ENCODE measurements at places on chromosomes 2 and 18.

GRCh38 chr2:62800618-62801017 lies 95.1 kb downstream of the EHBP1 start:
- DNase-seq, result no peak

GRCh38 chr18:59951591-59951990 lies 51.8 kb downstream of the PMAIP1 start:
- no peak for DNase-seq

DNA sequence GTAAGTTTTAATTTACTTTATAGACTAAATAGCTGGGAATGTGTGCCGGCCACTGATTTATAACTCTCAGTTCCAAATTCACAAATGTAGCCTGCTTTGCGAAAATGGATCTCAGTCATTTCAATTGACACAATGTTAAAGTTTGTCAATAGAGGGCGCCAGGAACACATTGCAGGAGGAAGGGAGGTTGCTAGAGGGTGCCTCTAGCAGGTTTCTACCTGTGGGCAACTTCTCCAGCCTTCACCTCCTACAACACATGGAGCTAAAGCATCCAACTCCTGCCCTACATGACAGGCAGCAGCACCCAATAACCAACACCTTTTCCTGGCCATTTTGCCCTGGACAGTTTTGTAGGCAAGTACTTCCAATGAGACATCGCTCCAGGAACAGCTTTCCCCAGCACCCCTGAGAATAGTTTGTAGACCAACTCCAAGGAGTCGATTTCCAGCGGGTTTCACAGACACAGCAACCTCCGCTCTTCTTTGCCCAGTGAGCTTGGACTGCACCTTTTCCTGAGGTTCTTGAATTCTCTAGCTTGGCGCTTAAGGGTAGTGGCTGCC lies 784.8 kb upstream of the CDH2 start:
- DNase-seq, result no peak

- no peak for DNase-seq
These were observed 140.9 kb downstream of the TWIST2 start for GRCh38 chr2:238988752-238989151.

DNA sequence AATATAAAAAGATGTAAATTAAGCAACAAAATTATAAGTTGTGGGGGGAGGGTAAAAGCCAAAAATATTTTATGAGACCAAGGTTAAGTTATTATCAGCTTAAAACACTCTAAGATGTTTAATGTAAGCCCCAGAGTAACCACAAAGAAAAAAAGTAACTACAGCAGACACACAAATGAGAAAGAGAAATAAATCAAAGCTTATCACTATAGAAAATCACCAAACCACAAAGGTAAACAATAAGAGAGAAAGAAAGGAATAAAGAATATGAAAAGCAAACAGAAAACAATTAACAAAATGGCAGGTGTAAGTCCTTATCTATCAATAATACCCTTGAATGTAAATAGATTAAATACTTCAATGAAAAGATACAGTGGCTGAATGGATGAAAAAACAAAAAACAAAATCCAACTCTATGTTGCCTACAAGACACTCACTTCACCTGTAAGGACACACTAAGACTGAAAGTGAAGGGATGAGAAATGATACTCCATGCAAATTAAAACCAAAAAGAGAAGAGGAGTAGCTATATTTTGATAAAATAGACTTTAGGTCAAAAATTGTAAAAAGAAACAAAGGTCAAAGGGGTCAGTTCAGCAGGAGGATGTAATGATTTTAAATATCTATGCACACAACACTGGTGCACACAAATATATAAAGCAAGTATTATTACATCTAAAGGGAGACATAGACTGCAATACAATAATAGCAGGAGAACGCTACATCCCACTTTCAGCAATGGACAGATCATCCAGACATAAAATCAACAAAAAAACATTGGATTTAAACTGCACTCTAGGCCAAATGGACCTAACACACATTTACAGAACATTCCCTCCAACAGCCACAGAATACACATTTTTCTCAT lies 80.7 kb downstream of the PTPN2 start:
- DNase-seq, result no peak

- no peak for DNase-seq
These were observed 158.2 kb downstream of the TDRD15 start for GRCh38 chr2:21281791-21282514.

DNA sequence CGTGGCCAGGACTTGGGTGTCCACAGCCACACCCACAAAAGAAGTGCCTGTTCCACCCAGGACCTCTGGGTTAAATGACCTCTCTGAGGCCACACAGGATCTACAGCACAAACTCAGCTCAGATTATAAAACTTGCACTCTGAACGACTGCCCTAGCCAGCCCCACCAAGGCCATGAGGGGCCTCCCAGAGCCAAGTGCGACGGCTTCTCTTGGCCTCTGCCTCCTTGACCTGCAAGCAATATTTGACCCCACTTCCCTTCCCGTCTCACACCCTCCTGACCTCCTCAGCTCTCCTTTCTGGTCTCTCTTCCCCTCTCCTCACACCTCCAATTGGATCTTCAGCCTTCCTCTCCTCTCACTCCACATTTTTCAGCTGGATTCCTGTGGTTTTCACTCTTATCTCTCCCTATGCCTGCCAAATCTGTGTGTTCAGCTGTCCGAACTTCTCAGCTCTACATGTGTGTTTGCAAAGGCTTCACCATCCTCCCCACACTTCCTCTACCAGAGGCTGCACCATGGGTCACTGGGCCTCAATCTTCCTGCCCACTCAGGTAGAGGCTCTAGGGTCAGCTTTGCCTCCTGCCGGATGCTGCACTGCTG lies 25.3 kb upstream of the STEAP3 start:
- no peak for DNase-seq

DNA sequence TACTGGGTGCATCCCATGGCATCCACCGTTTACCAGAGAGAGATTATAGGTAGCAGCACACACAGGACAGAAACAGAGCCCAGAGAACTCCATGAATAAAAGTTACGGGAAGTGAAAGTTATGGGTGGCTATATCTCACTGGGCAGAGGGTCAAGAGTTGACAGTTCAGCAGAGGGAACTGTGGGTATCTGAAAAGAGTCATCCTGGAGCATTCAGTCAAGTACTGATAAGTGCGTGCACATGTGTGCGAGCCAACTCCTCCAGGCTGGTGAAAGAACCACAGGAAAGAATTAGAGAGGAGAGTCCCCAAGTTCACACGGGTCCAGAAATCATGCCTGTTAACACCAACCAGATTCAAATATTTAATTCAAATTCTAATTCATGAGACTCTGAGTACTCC lies 1588.2 kb downstream of the LRP1B start:
- DNase-seq, result no peak

DNA sequence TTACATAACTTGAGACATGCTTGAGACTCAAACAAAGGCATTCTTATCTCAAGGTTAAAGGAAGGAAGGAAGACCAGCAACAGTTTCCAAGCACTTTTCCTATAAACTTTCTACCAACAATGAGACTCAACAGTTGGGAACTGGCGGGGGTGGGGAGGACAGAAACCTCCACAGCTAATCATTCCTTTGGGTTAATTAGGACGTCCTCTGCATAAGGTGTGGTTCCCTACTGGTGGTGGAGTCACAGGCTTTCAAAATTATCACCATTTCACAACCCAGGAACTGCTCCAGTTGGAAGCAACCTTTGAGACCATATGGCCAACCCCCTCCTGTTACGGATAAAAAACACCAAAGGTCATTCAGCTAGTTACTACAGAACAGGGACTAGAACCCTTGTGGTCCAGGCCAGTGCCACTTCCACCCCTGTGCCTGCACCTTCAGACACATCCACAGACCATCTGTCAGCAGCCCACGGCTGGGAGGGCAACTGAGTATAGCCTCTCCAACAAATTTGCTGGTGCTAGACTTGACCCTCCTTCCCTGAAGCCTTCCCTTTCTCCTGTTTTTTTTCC lies 30.1 kb upstream of the ATL2 start:
- no peak for DNase-seq

GRCh38 chr18:46636040-46636630 lies 20.9 kb downstream of the LOXHD1 start:
- no peak for DNase-seq

DNA sequence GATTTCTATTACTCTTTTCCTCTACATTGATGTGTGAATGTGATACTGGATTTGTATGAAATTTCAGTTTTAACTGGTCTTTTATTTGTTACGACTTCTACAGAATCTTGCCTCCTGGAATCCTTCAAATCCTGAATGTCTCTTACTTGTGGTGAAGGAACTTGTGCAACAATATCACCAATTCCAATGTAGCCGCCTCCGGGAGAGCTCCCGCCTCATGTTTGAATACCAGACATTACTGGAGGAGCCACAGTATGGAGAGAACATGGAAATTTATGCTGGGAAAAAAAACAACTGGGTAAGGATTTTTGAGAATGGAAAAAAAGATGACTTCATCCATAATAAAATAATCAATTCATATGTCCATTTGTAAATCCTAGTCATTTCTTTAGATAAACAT lies 134.6 kb downstream of the BABAM2 start:
- DNase-seq, result no peak

DNA sequence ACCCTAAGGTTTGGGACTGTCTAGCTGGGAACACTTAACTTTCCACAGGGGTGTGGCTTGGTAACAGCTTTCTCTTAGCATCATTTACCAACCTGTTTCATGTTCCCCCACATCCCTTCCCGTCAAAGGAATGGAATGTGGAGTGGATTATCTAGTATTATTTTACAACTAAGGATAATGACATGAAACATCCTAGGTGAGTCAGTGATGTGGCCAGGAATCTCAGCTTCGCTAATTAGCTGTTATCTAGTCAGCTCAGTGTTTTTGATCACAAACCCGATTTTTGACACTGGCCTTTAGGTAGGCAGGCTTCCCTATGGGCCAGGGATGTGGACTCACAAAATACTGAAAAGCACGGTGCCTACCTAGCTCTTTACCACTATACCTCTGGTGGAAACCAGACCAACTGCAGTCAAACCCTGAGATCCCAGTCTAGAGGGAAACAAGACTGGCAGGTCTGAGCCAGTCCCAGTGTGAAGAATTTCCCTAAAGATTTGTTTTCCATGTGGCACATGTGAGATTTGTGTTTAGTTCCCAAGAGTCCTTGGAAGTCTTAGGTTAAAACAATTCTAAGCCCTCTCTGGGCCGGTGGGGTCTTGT lies 2.8 kb upstream of the NRP2 start:
- no peak for DNase-seq

GRCh38 chr2:15031745-15032240 lies 399.3 kb downstream of the LRATD1 start:
- DNase-seq, result no peak

GRCh38 chr18:51623653-51624052 lies 426.2 kb upstream of the MEX3C start:
- no peak for DNase-seq

DNA sequence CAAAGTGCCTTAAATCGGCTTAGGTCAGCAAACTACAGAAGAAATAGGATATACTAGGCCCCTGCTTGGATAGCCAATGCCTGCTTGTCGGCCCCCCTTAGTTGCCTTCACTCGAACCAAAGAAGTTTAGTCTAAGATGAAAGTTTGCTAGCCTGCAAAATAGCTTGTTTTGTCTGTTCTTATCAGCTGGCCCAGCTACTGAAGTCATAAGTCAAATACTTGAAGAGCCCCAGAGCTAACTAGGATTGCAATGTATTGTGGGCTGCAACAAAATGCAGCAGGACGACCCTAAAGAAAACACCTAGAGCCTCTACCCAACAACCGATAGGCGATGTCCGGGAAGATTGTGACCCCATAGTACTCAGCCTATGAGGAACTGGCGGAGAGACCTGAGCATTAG lies 183.5 kb upstream of the HS6ST1 start:
- no peak for DNase-seq

GRCh38 chr18:11872479-11873136 lies 21.4 kb downstream of the CHMP1B start:
- no peak for DNase-seq

- no peak for DNase-seq
These were observed 1.5 kb downstream of the AP1S3 start for GRCh38 chr2:223835701-223836532.

DNA sequence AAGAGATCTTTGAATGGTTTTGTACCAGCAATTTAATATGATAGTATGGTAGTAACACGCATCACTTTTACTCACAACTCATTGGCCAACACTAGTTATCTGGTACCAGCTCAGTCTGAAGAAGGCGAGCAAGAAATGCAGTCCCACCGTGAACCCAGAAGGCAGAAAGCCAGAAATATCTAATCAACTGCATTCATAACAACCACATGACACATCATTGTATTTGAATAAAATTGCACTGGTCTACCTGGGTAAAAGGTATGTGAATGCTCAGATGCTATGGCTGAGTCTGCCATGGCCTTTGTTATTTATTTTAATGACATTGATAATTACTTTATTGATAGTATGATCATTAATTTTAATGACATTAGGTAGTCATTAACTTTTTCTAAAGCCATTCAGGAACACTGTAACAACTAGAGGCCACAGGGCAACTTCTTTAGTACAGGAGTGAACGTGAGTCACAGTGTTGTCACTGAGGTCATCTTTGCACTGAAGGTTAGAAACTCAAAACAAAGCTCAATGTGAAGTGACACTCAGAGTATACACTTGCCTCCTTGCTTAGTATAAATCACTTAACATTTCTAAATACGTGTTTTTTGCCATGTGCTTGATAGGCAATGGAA lies 475.6 kb upstream of the TNP1 start:
- no peak for DNase-seq

GRCh38 chr2:37377187-37377532 lies 32.7 kb downstream of the QPCT start:
- no peak for DNase-seq

- no peak for DNase-seq
These were observed 55.1 kb upstream of the ZNF397 start for GRCh38 chr18:35185771-35186170.

- DNase-seq, result no peak
These were observed 465.2 kb downstream of the ERBB4 start for GRCh38 chr2:212073360-212073759.

- DNase-seq, result no peak
These were observed 691.1 kb upstream of the PIK3C3 start for GRCh38 chr18:41263956-41264355.
